Hematopoietic multipotent progenitor cell treated with erythropoietin and hydrocortisone succinate and interleukin-3 and kit ligand, for 4 days (in vitro differentiated cells): ENCODE measurements at places on chromosomes 2 and 18.
A peak's percentile ranks its signal among the peaks of the same experiment; 100 is the strongest.

- peak; percentile 39 for DNase-seq
Measured at GRCh38 chr2:189601043-189601442, 20.5 kb upstream of the SLC40A1 start.

- DNase-seq: no peak
Measured at GRCh38 chr2:194252127-194252526, 1404.9 kb upstream of the SLC39A10 start.

DNA sequence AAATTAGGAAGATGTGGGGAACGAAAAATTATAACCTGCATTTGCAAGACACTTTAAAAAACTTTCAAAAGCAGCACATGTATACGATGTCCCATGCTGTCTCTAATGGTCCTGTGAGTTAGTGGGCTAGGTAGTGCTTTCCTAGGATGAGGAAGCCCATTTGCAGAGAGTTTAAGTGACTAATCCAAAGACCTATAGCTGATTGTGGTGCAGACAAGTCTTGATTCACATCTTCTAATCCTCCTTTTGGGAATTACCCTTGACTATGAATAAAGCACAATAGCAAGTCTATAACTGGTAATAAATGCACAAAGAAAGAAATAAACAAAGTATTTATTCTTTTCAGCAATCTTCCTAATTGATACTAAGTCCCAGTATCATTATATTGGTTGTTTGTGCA, 234.6 kb upstream of the FANCL start:
- DNase-seq: no peak

GRCh38 chr2:226634943-226635604, 164.5 kb downstream of the IRS1 start:
- DNase-seq: no peak

GRCh38 chr2:171807831-171808393, 86.1 kb downstream of the SLC25A12 start:
- DNase-seq: no peak

DNA sequence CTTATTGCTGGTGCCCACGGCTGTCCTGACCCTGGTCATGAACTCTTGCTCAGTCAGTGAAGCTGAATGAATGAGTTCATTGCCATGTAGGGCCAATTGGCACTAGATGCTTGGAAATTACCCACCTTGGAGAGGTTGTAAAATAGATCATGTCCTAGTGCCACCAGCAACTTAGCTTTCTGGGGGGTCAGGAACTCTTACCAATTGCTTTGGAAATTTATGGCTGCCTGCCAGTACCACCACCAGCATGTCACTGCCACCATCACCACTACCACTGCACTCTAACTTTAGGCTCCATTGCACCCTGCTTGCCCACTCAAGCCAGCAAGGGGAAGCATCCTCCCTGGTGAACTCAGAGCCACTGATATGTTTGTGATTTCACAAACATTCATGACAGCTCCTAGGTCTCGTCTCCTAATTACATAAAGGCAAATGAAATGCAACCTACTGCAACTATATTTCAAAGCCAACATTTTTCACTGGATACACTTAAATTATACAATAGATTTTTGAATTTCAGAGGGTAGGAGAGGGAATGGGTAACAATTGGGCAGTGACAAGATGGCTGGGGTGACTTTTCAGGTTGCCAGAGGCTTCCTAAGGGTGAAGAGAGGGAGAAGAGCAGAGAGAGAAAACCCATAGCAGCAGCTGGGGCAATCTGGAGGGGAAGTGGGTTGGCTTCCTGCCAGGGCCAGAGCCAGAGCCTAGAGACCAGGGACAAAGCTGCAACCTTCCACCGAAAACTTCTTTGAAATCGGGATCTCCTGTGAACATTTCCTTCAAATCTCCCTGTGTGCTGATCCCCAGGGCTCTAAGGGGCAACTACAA, 3.5 kb upstream of the EMILIN1 start:
- DNase-seq: peak; percentile 90

DNA sequence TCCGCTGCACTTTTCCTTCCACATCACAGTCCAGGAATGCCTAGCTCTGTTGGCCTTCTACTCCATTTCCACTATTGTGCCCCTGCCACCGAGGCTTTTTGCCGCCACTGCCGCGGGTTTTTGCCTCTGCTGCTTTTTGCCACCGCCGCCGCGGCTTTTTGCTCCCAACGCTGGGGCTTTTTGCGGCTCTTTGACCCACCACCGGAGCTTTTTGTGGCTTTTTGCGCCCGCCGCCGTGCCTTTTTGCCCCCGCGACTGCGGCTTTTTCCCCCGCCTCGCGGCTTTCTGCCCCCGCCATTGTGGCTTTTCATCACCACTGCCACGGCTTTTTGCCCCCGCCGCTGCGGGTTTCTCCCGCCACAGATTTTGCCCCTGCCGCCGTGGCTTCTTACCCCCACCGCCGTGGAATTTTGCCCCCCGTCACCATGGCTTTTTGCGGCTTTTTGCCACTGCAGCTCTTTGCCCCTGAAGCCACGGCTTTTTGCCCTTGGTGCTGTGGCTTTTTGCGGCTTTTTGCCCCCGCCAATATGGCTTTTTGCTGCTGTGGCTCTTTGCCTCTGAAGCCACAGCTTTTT, 2798.7 kb upstream of the TEKT4 start:
- DNase-seq: no peak

DNA sequence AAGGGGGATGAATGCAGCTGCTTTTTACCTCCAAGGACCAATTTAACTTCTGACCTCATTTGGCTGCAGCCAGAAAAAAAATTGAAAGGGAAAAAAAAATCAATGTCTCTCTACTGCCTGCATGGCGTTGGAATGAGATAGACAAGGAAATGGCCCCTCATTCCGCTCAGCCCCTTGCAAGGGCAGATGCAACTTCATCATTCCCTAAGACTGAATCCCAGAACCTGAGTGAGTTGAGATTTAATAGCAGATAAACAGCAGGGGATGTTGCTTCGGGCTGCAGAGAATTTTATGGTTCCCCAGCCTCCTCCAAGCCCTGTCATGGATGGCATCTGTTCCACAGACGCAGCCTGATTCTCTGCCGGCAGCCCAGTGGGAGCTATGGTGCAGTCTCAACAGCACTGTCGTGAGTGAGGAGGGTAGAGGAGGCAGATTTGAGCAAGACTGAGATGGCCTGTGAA, 49.0 kb downstream of the CAPN13 start:
- no peak for DNase-seq
